Activated T-cell treated with anti-CD3 and anti-CD28 coated beads for 1 hour (primary cell): ENCODE measurements at places on chromosomes 3 and 15.

DNA sequence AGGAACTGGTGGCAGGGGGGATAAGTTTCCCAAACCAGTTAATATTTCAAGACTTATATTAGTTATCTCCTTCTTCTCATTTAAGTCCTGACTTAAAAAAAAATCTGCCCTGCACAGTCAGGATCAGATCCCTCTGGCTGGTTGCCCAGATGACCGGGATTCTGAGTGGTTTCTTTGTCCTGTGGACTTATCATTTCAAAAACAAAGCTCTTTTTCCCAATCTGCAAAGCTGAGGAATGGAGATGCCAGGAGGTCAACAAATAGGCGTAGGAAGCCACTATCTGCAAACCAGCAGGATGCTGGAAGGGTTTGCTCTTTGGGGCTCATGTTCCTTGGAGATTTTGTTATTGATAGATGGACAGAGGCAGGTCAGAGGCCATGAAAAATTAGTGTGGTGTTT lies 5.8 kb downstream of the C3orf20 start:
- DNase-seq: no peak

- no peak for DNase-seq
Observed at GRCh38 chr3:150286390-150287147, 121.5 kb upstream of the TSC22D2 start.

DNA sequence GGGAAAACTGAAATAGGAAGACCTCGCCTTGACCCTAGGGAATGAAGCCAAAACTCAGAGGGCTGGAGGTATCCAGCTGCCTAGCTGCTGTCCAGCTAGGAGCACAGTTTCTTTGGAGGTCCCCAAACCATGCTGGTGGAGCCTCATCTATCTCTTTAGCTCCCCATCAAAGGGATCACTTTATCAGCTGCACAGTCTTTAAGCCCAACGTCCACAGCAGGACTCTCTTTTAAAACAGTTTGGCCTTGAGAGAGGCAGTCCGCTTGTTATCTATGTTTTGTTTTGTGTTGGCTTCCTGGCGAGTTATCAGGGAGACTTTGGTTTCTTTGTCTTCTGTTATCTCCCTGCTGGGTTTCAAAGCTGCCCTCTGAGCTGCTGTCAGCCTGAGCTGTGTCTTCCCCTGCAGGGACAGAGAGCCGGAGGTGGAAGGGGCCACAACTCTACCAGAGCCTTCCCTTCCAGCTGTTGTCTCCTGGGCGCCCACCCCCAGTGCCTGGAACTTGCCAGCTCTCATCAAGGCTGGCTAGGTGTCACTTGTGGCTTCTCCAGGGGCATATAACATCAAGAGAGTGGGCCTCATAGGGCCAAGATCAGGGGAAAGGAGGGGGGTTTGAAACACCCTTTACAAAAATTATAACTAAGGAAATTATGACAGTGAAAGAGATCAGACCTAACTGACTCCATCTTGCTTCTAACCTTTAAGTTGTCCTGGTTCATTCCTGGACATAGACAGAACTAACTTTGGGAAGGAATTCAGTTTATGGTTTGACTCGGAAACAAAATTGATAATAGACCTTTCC lies 61.4 kb upstream of the C15orf39 start:
- no peak for DNase-seq

GRCh38 chr3:174931473-174932353 lies 72.6 kb downstream of the NAALADL2 start:
- no peak for DNase-seq

GRCh38 chr3:100798012-100798411 lies 88.7 kb downstream of the TFG start:
- no peak for DNase-seq

DNA sequence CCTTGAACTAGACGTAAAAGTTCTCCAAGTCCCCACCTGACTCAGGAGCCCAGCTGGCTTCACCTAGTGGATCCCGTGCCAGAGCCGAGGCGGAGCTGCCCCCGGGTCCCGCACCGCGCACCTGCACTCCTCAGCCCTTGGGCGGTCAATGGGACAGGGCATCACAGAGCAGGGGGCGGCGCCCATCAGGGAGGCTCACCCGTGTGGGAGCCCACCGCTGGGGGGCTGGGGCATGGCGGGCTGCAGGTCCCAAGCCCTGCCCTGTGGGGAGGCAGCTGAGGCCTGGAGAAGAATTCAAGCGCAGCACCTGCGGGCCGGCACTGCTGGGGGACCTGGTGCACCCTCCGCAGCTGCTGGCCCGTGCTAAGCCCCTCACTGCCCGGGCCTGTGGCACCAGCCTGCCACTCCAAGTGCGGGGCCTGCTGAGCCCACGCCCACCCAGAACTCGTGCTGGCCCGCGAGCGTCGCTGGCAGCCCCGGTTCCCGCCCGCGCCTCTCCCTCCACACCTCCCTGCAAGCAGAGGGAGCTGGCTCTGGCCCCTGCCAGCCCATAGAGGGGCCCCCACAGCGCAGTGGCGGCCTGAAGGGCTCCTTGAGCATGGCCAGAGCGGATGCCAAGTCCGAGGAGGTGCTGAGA lies 16.2 kb downstream of the SQOR start:
- no peak for DNase-seq

DNA sequence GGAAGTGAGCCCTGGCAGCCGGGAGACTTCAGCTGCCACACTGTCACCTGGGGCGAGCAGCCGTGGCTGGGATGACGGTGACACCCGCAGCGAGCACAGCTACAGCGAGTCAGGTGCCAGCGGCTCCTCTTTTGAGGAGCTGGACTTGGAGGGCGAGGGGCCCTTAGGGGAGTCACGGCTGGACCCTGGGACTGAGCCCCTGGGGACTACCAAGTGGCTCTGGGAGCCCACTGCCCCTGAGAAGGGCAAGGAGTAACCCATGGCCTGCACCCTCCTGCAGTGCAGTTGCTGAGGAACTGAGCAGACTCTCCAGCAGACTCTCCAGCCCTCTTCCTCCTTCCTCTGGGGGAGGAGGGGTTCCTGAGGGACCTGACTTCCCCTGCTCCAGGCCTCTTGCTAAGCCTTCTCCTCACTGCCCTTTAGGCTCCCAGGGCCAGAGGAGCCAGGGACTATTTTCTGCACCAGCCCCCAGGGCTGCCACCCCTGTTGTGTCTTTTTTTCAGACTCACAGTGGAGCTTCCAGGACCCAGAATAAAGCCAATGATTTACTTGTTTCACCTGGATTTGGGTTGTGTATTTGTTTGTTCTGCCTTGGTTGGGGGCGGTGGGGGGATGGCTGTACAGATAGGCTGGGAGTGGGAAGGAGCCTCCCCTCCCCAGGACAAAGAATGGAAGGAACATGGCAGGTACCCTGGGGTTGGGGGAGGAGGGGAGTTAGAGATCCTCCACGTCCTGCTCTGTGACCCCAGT lies 2.9 kb upstream of the GRM2 start:
- no peak for DNase-seq

DNA sequence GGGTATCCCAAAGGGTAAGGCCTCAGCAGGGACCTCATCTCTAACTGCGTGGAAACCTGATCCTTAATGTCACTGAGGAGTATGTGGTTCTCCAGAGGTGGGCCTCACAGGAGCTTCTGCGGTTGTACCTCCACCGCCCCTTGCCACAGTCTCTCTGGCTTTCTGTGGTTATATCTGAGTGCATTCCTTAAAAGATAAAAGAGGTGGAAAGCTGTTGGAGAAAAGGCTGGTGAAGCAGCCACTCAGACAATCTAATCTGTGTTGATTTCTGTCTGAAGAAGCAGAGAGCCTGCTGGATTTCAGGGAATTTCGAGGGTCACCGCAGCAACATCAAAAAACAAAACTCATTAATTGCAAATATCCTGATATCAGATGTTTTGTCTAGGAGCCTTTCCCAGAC lies 51.4 kb downstream of the SEMA6D start:
- DNase-seq: no peak

DNA sequence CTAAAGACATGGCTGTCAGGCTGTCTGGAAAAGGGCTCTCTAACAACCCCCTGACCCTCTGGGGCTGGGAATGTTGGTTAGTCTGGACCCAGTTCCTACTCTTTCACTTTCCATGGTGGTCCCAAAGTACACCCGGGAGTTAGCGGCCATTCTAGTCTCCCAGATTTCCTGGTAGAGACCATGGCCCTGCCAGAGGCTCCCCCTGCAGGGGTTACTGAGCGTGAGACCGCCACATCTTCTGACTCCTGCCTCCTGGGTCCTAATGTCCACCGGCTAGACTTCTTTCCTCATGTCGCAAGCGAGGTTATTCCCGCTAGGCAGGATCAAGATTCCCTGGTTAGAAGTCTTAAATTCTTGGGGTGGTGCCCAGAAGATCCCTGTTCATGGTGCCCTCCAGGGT lies 540.0 kb upstream of the ROBO1 start:
- DNase-seq: no peak

GRCh38 chr15:53559364-53560277 lies 199.8 kb downstream of the WDR72 start:
- no peak for DNase-seq

DNA sequence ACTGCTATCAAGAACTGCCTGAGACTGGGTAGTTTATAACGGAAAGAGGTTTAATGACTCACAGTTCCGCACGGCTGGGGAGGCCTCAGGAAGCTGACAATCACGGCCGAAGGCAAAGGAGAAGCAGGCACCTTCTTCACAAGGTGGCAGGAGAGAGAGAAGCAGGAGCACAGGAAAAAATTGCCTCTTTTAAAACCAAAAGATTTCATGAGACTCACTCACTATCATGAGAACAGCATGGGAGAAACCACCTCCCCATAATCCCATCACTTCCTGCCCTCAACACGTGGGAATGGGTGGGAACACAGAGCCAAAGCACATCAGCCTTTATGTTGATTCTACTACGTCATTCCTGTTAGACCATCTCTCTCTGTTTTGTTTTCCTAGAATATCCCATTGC lies 650.9 kb upstream of the SEMA6D start:
- no peak for DNase-seq

DNA sequence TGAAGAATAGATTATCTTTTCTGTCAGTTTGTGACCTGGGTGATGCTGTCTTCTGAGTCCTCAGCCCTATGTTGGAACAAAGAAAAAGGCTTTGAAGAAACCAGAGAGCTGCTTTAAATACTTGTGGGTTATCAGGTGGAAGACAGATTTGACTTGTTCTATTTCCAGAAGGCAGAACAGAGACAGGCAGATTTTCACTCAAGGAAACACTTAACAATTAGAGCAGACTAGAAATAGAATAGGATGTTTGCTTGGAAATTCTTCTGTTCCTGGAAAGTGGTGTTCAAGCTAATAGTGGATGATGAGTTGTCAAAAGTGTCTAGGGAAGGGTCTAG lies 219.4 kb downstream of the UBE2E2 start:
- DNase-seq: no peak

DNA sequence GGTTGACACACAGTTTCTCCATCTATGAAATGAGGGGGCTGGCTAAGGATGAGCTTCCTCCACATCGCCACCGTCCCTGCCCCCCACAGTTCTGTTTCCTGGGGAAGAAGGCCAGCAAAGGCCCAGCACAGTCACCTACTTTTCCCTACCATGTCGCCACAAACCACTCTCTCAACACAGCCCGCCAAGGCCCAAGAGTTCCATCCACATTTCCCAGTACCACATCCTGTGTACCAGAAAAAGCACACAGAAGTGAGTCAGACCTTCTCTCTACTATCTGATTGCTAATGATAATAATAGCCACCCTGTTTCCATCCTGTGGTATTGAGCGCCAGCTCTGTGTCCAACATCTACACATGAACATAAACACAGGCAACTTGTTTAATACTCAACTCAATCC lies 30.3 kb upstream of the C15orf39 start:
- DNase-seq: no peak

GRCh38 chr3:125057186-125057850 lies 1.5 kb upstream of the HEG1 start:
- no peak for DNase-seq

- DNase-seq: no peak
Observed at GRCh38 chr15:72197041-72197459, 537 bp downstream of the GRAMD2A start.

DNA sequence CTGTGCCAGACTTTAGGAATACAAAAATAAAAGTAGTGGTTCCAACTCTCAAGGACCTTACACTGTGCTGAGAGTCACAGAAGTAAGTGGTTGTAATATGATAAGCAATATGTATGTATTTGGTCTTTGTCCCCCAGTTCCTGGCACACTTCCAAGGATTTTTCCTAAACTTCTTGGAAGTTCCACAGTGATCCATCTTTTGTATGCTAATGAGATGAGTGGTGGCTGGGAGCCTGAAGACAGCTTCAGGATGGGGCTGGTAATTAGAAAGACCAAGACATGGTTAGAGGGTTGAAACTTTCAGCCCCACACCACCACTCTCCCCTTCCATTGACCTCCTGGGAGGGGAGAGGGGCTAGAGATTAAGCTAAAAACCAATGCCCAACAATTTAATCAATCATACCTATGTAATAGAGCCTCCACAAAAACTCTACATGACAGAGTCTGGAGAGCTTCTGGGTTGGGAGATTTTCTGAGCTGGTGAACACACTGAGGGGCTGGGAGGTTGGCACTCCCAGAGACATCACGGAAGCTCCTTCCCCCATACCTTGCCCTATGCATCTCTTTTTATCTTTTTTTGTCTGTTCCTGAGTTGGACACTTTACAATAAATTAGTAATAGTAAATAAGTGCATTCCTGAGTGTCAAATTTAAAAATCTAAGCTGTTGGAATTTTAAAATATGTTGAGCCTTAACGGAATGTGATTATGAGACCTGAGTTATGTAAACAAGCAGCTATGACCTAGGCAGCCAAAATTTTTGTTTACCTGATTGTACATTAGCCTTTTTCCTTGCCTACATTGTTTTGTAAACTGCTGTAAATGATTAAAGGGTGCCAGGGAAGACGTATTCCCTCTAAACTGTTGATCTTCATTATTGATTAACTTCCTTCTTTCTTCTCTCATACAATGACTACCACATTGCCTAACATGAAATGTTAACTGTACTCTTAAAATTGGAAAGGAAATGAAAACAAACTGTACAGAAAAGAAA lies 24.3 kb downstream of the CD200R1L start:
- DNase-seq: no peak

- no peak for DNase-seq
Observed at GRCh38 chr3:759106-759505, 333.7 kb upstream of the CNTN6 start.

DNA sequence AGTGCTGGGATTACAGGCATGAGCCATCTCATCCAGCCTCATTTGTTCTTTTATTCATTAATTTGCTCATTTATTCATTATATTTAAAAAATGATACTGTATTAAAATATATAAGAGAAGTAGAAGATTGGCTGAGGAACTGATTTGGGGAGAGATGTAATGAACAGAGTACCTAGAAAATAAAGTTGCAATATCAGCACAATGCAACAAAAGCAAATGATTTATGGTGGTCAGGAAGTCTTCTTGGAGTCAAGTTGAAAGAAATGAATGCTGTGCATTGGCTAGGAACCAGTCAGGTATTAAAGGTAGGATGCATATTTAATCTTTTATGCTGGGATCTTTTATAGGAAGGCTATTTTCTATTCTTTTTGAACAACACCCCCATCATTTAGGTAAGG lies 152.2 kb downstream of the C3orf38 start:
- DNase-seq: no peak
